ENCODE measurements at places on chromosomes 5 and 9.

DNA sequence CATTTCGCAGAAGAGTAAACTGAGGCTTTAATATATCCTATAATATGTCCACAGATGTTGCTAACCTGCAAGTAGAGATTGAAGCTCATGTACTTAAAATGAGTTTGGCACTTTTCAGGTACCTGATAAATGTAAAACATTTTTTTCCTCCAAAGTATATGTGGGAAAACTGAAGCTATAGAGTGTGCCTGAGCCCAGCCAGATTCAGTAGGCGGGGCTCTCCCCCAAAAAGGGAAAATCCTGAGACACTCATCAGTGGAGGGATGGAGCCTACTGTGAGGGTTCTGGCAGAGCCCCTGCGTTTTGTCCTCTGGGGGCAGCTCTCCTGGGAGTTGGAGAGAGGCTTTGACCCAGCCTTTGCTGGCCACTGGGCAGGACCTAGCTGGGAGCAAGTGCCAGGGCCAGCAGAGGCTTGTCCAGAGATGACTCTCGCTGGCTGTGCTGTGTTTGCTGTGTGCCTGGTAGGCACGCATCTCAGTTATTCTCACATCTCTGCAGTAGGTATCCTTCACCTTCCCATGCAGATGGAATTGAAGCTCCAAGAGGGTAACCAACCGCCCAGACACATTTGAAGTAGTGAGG lies 81.1 kb upstream of the SPRY4 start:
- DNase-seq = no peak

- DNase-seq = no peak
Observed at GRCh38 chr9:112864403-112864802, 26.3 kb downstream of the SLC46A2 start.

- DNase-seq = no peak
Observed at GRCh38 chr9:114894206-114894605, 36.2 kb downstream of the TNFSF8 start.

GRCh38 chr9:101403516-101404285 lies 5.0 kb downstream of the ZNF189 start:
- no peak for DNase-seq

DNA sequence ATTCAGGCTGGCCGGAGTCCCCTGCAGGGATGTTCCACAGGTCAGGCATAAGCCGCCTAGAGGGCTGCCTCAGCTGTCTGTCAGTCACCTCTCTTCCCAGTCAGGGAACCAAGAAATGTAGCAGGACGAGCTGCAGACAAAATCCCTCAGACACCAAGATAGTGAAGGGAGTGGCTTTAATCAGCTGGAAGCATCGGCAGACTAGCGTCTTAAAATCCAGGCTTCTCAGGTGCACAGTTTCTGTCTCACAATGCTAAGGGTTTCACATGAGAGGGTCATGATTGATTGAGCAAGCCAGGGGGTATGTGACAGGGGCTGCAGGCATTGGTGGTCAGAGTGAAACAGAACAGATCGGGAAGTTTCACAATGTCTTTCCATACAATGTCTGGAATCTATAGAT lies 247.2 kb downstream of the CDH10 start:
- DNase-seq = no peak

DNA sequence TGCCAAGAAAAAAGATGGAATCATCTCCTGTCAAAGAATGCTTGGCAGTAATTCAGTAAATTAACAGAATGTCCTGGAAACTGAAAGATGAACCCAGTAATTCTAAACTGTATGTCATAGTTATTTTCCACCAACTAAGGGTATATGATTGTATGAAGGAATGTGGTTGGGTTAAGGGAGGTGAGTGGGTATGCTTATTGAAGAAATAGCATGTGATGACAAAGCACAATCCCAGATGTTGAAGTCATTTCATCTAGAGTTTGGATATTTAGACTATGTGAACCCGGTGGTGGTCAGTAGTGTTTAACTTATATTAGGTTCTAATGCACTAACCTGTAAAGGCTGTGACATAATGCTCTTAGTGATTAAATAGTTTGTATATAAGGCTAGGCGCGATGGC lies 87.3 kb downstream of the CDKN2A start:
- no peak for DNase-seq

Measured in thymus (tissue), 14 donors.